ENCODE measurements at places on chromosomes 16 and 17.

GRCh38 chr17:50356418-50356817, 10.5 kb downstream of the XYLT2 start:
- no peak for DNase-seq

DNA sequence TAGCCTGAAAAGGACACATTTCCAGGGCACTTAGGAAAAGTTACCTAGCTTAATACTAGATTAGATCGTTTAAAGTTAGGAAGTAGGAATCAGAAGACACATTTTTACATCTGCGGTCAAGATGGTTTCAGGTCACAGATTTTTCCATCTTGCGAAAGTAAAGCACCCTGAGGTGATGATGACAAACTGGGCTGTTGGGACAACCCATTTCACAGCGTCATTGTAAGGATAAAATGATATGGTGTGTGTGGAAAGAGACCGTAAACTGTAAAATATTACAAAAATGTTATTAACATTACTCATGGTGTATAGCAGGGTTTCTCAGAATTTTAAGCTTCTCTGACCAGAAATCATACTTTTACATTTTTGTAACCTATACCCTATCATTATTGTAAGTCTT, 10.1 kb upstream of the MAP2K6 start:
- DNase-seq: peak; percentile 17

DNA sequence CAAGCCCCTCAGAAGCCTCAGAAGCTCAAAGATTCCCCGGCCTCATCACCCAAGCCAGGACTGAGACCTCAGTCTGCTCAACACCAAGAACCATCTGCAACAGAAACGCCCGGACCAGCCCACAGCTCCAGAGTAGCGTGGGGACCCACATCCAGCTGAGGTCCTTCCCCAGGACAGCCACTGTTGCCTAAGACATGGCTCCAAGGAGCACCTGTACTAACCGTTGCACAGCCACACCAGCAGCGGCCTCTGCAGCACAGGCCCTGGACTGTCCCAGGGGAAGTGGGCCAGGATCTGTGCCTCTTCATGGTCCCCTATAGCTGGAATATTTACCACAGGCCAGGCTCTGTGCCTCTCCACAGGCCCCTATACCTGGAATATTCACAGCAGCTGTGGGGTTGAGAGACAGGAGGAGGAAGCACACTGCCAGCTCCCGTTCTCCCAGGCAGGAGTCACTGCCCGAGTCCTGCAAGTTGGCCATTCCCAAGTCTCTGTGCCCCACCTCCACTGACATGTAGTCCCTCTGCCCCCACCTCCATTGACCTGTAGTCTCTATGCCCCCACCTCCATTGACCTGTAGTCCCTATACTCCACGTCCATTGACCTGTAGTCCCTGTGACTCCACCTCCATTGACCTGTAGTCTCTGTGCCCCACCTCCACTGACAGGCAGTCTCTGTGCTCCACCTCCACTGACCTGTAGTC, 38.5 kb downstream of the RPH3AL start:
- no peak for DNase-seq

DNA sequence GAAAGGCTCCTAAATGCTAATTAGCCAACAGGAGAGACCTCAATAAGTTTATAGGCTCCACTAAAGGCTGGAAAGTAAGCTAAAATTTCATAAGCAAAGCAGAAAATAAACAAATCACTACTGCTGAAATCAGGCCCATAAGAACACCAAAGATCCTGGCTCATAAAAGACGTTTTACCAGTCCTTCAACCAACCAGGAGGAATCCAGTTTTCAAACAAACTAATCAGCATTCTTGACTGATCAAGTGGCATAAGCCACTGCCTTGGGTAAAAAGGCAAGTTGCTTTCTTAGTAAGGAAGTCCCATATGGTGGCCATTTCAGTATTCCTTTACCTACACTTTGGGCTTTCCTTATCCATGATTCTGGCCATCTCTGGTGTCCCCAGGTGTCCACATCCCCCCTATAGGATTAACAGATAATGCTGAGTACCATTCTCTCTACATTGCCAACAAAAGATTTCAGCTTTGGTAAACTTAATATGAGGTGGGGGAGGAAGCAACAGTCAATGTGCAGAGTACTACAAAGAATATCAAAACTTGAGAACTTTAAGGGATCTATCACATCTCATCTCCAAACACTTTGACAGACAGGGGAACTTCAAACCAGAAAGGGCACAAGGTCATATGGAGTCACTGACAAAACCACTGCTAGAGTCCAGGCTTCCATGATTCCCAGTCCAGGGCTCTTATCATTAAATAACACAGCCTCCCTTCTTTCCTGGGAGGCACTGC, 1.3 kb downstream of the TOM1L2 start:
- no peak for DNase-seq

DNA sequence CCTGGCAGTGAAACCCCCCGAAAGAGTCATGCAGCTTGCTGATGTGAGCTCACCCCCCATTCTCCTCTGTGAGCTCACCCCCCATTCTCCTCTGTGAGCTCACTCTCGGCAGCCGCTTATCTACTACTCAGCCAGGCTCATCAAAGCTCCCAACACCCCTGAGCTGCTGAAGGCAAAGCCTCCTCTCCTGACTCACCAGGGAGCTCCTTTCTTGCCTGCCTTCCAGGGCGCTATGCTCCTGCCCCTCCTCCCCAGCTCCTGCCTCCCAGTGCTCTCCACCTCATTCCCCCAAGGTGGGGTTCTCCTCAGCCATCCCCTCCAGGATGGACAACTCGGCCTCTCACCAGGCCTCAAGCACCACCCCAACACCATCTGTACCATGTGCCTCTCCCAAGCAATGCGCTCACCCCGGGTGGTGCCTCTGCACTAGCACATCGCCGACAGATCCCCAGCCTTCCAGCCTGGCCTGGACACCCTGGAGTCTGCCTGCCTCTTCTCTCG, 27.7 kb upstream of the FAAP100 start:
- DNase-seq: no peak

GRCh38 chr16:80377096-80377956, 163.5 kb upstream of the DYNLRB2 start:
- no peak for DNase-seq

- no peak for DNase-seq
These were observed 28.5 kb upstream of the NACA2 start for GRCh38 chr17:61619493-61619892.

GRCh38 chr17:18937981-18938691, 13.8 kb upstream of the SLC5A10 start:
- no peak for DNase-seq

GRCh38 chr16:86044881-86045590, 146.1 kb downstream of the IRF8 start:
- DNase-seq: no peak

DNA sequence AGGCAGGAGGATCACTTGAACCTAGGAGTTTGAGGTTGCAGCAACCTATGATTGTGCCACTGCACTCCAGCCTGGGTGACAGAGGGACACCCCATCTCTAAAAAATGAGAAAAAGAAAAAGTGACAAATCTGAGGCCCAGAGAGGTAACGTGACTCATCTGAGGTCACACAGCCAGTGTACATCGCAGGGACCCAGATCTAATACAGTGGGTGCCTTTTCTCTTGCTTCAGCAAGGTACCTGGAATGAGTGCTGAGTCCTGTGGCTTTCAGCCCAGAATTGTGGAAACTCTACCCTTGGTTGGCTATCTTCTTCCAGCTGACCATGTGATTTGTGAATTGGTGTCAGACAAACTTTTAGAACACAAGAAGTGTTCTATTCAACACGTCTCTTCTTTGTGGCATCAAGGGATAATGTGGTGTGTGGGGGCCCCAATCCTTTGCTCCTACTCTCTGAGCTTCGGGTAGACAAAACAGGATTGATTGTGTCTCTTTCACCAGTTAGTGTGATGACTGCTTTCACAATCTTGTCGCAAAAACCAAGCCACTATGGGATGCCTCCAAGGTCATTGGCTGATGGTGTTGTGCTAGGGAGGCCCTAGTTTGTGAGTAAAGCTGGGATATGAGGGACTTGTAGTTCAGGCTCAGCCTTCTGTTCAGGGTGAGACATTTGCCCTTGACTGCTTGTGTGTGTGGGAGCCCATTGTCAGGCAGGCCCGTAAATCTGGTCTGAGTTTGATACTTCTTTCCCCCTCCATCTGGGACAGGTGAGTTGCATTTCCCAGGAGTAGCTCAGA, 71.0 kb downstream of the MSI2 start:
- no peak for DNase-seq

DNA sequence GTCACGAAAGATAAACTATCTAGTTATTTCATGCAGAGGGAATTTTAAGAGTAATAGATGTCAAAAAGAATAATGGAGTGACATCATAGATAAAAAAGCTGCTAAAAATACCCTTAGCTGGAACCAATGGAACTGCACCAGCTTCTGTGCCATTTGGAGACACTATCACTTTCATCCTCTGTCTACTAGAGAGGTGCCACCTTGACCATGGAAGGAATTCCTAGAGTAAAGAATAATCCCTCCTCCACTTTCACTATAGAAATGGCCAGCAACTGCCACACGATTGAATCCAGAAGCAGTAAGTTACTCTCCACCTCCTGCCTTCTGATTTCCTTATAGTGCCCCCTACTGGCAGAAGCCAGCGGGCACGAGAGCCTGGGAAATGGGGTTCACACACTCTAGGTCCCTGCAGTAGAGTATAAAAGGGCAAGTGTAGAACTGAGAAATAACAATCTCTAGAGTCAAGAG, 2.8 kb upstream of the ALDH3A2 start:
- no peak for DNase-seq

DNA sequence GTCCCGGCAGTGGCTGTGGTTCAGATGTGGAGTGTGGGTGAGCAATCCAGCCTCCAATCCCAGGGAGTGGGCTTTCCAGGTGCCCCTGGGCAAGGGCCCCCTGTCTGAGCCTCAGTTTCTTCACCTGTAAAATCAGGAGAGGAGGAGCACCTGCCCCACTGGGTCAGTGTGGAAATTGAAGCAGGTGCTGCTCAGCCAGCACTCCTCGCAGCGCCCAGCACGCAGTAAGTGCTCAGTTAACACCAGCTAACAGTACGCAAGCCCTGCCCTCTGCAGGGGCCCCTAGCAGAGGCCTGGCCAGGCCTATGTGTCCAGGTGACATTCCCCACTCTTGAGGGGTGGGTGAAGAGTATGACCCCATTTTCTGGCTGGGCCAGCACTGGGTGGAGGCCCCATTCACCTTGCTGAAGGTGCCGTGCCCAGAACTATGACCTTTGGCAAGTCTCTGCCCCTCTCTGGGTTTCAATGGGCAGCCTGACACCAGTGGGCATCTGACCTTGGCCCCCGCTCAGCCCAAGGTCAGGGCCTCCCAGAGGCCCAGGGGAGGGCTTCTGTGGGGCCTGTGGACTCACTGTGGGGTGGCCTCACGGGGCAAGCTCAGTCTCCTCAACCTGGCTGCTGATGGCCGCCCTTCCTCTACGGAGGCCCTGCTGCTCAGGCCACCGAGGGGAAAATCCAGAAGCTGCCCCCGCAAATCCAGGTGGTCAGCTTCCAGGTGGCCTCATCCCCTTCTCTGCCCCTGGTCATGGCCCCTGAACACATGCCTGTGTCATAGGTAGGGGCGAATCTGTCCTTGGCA, 2.5 kb downstream of the MTSS2 start:
- no peak for DNase-seq

GRCh38 chr17:39735882-39736281, 1.9 kb upstream of the GRB7 start:
- no peak for DNase-seq

DNA sequence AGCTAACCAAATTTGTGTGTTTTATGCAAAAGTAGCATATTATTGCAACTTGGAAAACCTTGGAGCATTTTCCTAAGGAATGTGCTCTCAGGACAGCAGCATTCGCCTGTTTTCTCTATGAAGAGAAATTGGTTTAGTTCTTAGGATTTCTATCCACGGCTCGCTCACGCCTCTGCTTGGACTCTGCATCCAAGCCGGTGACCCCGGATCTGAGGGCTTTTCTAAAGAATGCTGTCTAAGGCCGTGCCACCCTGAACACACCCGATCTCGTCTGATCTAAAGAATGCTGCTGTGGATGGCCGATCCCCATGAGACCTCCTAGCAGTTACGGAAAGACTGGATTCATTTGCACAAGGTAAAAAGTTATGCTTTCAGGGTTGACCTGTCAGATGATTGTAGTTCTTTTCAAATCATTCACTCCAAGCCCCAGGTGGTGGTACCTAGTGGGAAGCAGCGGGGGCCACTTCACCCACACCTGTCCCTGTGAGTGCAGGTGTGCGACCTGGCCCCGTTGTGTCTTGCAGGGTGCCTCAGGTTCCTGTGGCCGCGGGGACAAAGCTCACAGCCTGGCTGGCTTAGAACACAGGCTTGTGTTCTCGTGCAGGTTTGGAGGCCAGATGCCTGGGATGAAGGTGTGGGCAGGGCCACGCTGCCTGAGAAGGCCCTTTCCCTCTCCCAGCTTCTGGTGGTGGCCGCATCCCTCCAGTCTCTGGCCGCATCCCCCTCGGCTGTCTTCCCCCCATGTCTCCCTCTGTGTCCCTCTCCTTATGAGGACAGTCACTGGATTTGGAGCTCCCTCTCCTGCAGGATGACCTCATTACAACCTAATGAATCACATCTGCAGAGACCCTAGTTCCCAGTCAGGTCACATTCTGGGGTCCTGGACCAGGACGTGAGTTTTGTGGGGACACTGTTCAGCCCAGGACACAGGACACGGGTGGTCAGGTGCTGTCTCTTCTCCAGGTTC, 71.1 kb downstream of the BANP start:
- DNase-seq: no peak

- DNase-seq: no peak
These were observed 826 bp downstream of the UNC119 start for GRCh38 chr17:28551421-28552175.

DNA sequence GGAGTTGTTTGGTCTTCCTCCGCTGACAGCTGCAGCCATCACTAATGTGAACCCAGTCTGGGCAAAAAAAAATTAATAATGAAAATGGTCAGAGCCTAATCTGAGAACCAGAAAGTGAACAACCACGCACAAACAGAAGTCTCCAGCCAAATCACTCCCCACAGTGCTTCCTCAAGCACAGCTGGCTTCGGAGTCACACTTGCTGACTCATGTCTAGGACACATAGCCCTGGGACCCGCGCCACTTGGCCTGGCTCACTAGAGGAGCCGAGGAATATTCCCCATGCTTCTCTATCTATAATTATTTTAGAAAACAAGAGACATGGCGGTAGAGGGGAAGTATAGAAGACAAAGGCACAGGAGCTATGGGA, 109.1 kb downstream of the ZFHX3 start:
- no peak for DNase-seq

GRCh38 chr17:58324409-58325288, 3.9 kb downstream of the TSPOAP1 start:
- DNase-seq: no peak

- DNase-seq: no peak
These were observed 2.9 kb downstream of the SHISA9 start for GRCh38 chr16:12904329-12904671.

DNA sequence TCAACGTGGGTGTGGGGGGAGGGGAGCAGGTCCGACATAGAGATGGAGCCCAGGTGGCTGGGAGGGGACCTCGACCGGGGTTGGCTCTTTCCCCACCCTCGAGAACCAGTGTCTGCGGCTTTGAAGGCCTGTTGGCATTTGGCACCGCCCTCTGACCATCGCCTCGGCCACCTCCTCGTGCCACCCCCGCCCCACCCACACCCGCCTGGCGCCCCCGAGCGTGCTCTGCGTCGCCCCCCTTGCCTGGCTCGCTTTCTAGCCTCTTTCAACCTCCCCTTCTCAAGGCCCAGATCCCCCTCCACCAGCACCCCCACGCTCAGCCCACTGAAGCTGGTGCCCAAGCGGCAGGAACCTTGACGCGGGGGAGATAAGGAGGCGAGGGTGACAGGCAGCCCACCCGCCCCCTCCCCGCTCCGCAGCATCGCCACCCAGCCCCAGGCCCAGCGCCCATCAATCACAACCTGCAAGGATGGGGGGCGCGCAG, 619 bp downstream of the CACNB1 start:
- no peak for DNase-seq
